Ovary (tissue), 10 donors: ENCODE measurements at places on chromosomes 6 and 20. TPM values are rescaled to one million over a fixed set of nuclear protein-coding genes. Genes with fewer than 3 reads are reported as not detected.

GRCh38 chr6:32843979-32844838 is at the start of gene PSMB8:
PSMB8 (minus strand) TSS chr6:32844047; CDS start chr6:32843996, 51 bp downstream.
- peak within 1 kb of the TSS; percentile 73 for H3K4me3 ChIP-seq
- no peaks in the 10 kb centered on the region for H3K27me3 ChIP-seq
- H3K4me1 ChIP-seq: peaks cover 5% of the 10 kb centered on the region
- no peaks in the 10 kb centered on the region for H3K36me3 ChIP-seq
- DNase-seq: peak; percentile 94

GRCh38 chr20:29689411-29690225 is 1567.8 kb upstream of the DEFB115 start:
- DNase-seq: no peak
- no peaks in the 10 kb centered on the region for H3K4me1 ChIP-seq
- H3K4me3 ChIP-seq: no peak overlapping the region
- no peak overlapping the region for H3K27ac ChIP-seq
- no peaks in the 10 kb centered on the region for H3K36me3 ChIP-seq

- no peak overlapping the region for H3K27ac ChIP-seq
- no peaks in the 10 kb centered on the region for H3K36me3 ChIP-seq
- no peak for DNase-seq
- peaks cover 6% of the 10 kb centered on the region for H3K4me1 ChIP-seq
Measured at GRCh38 chr6:150723857-150724256, 124.2 kb downstream of the PLEKHG1 start.

DNA sequence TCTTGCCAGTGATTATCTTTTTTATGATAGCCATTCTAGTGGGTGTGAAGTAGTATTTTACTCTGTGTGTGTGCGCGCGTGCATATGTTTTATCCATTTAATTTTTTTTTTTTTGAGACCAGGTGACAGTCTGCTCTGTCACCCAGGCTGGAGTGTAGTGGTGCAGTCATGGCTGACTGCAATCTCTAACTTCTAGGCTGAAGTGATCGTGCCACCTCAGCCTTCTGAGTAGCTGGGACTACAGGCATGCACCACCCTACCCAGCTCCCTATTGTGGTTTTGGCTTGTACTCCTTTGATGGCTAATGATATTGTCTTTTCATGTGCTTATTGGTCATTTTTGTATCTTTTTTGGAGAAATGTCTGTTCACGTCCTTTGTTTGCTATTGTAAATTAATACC is 33.3 kb downstream of the ITCH start:
- no peak overlapping the region for H3K4me3 ChIP-seq
- no peaks in the 10 kb centered on the region for H3K36me3 ChIP-seq
- DNase-seq: no peak
- no peaks in the 10 kb centered on the region for H3K27me3 ChIP-seq
- H3K4me1 ChIP-seq: peaks cover 2% of the 10 kb centered on the region

DNA sequence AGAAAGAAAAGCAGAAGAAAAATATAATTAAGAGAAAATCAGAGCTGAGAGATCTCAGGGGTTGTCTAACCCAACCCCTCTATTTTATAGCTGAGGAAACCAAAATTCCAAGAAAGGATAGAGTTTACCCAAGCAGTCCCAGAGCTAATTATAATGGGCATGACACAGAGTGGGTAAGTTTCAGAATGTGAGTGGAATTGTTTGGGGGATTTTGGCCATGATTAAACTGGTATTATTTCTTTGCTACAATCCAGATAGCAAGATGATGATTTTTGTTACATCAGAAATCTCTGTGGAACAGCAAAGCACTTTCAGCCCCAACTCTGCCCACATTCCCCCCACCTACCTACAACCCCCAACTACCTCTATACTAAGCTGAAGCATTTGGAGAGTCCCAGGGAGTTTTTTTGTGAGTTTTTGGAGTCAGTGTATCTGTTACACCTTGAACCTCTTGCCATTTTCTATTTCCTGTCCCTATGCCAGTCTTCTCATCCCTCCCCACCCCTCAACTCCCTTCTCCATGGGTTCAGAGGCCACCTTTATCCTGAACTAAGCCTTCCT is 24.7 kb downstream of the POFUT1 start:
- no peaks in the 10 kb centered on the region for H3K27me3 ChIP-seq
- no peak overlapping the region for H3K27ac ChIP-seq
- H3K4me3 ChIP-seq: no peak overlapping the region
- no peak for DNase-seq
- H3K4me1 ChIP-seq: no peaks in the 10 kb centered on the region

GRCh38 chr6:88547768-88548167 is 381.6 kb upstream of the CNR1 start:
- H3K36me3 ChIP-seq: no peaks in the 10 kb centered on the region
- H3K27me3 ChIP-seq: no peaks in the 10 kb centered on the region
- no peak overlapping the region for H3K27ac ChIP-seq
- H3K4me1 ChIP-seq: no peaks in the 10 kb centered on the region
- no peak overlapping the region for H3K4me3 ChIP-seq

DNA sequence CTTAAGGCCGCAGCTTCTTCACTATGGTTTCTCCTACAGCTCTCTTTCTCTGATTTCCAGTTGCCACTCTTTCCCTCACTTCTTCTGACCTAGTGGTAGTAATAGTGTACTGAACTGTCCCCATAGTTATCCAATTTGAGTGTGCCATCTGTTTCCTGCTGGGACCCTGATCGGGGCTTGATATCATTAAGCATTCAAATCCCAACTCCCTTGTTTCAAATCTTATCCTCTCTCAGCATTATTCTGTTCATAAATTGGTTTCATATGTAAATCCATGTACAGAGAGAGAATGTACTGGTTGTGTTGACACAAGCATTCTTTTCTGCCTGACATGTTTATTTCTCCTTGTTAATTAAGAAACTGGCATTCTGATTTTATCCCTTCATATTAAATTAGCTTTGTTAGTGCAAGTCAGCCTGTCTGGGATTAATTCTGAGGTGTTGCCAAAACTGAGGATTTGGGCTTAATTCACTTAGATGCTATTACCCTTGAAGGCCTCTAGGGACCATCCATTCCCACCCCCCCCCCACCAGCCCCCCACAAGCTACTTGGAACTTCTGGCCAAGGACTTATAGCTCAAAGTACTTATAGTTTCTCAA is 84.6 kb upstream of the PROKR2 start:
- DNase-seq: no peak
- H3K27me3 ChIP-seq: no peaks in the 10 kb centered on the region
- H3K36me3 ChIP-seq: no peaks in the 10 kb centered on the region
- no peak overlapping the region for H3K27ac ChIP-seq
- H3K4me1 ChIP-seq: no peaks in the 10 kb centered on the region
- H3K4me3 ChIP-seq: no peak overlapping the region

The TBXT gene
- total RNA-seq: not detected

The ARMH2 gene
- total RNA-seq: not detected

The AGER gene
- total RNA-seq: 12.8 TPM

The TTK gene
- 0.32 TPM for total RNA-seq

The PGC gene
- total RNA-seq: not detected

The KHDC1L gene
- total RNA-seq: not detected

The C6orf58 gene
- total RNA-seq: not detected
